ENCODE measurements at places on chromosomes 5 and 9.

GRCh38 chr9:37229882-37230482 is 109.6 kb downstream of the ZCCHC7 start:
- DNase-seq, result no peak

DNA sequence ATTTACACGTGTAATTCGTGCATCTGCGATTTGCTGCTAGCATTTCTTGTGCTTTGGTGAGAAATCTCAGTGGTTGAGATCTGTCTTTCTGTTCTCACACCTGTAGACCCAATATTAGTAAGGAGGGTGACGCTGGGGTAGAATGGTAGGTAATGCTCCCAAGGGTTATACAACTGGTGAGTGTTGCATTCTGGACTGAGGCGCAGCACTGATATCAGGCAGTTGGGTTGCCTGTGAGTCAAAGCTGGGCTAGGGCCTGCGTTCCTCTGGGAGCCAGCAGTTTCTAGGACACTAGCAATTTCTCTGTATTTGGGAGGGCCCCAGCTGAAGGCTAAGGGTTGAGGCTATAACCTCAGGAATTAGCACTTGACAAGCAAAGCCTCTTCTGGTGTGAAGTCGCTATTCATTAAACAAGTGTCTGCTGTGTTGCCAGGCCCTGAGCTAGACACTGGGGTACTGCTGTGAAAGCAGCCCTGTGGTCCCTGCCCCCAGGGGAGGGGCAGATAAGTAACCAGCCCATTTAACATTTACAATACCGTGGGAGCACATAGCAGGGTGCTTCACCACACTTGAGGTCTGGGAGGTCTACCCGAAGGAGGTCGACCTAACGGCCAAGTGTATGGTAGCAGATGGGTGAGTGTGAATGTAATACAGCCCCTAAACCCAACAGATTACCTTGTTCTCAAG is 28.7 kb downstream of the LARP1 start:
- DNase-seq, result no peak

DNA sequence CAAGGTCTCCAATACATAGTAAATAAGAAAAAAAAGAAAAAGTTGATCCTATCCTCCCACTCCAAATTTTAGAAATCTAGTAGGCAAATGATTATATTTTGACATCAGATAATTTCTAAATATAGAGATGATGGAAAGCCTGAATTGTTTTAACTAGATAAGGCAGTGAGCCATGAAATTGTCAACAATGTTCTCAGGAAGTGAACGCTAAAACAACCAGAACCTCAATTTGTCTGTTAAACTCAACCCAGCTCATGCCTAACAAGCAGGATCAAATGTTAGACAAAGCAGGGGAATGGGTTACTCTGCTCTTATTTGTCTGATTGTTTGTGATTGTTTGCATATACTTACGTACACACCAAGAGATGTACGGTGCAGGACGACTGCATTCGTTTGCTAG is 49.2 kb downstream of the ESM1 start:
- no peak for DNase-seq

- DNase-seq, result no peak
These were observed 344.9 kb downstream of the ICE1 start for GRCh38 chr5:5767286-5767928.

- DNase-seq, result no peak
These were observed 1.9 kb upstream of the RNF180 start for GRCh38 chr5:64163746-64164145.

DNA sequence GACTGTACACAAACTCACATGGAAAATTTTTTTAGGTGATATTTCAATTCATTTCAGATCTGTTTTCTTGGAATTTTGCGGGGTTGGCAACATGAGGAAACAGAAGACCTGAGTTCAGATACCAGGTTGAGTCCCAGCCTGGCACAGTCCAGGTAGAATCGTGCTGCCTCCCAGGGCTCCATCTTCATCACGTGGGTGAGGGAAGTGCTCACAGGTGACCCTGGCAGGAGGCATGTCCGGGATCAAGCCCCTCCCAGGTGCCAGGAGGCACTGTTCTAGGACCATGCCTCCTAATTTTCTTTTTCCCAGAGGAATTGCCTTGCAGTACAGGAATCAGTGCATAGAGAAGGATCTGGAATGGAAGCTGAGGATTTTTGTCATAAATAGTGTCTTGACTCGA is 318.3 kb upstream of the IRX4 start:
- no peak for DNase-seq

DNA sequence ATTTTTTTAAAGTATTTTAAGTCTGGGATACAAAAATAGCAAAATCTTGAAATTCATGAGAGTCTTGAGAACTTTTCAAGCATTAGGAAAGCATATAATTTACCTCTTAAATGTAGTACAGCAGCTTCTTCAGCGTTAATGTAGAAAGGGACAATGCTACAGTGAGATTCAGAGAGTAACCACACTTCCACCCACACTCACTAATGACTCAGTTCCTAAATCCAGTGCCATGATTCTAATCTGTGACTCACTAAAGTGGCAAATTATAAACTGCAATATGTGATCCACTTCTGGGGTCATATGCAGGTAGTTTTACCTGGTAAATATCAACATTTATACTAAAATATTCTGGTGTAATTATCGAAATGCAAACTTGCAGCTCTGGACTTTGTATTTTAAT is 434.5 kb upstream of the TUSC1 start:
- DNase-seq, result peak; percentile 1

DNA sequence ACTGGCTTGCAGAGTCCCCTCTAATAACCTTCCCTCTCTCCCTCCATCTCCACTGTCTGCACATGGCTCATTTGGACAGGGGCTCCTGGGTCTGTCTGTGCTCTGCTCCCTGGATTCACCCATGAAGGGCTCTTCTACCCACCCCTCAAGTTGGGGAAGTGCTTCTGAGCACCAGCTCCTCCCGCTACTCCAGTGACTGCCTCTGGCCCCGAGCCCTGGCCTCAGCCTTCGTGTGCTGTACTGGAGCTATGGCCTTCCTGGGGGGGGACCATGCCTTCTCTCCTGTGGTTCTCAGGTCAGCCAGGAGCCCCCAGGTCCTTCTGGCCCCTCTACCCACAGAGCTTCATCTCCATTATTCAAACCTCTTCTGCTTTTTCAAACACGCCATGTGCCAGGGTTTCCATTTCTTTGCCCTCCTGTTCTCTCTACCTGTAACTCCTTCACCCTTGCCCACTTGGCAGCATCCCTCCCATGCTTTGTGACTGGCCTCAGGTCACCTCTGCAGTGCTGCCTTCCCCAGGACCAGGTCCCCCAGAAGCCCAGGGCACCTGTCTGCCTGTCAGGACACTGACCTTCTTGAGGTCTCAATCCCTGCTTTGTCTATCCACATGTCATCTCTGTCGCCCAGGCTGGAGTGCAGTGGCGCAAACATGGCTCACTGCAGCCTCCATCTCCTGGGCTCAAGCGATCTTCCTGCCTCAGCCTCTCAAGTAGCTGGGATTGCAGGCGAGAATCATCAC is 9.5 kb downstream of the SH3PXD2B start:
- peak; percentile 48 for DNase-seq

- DNase-seq, result no peak
These were observed 49.3 kb downstream of the SREK1 start for GRCh38 chr5:66193419-66193818.
